ENCODE measurements at places on chromosomes 16 and 17. TPM values are rescaled to one million over a fixed set of nuclear protein-coding genes. Genes with fewer than 3 reads are reported as not detected.

Gene LAT
- 6.2 TPM for total RNA-seq

Gene SPATA22
- 0.50 TPM for total RNA-seq

Gene ATP2A1
- not detected for total RNA-seq

Gene HOXB4
- 8.3 TPM for total RNA-seq

Gene SEPTIN1
- total RNA-seq = 0.86 TPM

Gene KRT10
- total RNA-seq = 15.7 TPM

Gene STH
- total RNA-seq = not detected

Gene FNDC8
- total RNA-seq = not detected

Gene SPATA2L
- 25.9 TPM for total RNA-seq

Gene PERCC1
- total RNA-seq = not detected

Gene ACSM2A
- total RNA-seq = not detected

DNA sequence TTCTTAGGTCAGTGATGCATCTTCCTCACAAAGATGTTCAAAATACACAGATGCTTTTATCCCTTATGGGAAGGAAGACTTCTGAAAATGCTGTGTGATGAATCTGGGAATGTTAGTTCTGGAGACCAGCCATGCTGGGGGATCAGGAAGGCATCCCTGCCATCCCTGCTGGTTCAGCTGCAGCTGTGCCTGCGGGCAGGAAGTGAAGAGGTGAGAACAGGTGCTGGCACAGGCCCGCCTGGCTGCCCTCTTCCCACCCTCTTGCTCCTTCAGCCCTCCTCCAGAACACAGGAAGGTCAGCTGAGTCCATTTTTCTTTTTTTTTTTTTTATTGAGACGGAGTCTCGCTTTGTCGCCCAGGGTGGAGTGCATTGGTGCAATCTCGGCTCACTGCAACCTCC, 15.2 kb downstream of the RAB11FIP3 start:
- no peak for DNase-seq

DNA sequence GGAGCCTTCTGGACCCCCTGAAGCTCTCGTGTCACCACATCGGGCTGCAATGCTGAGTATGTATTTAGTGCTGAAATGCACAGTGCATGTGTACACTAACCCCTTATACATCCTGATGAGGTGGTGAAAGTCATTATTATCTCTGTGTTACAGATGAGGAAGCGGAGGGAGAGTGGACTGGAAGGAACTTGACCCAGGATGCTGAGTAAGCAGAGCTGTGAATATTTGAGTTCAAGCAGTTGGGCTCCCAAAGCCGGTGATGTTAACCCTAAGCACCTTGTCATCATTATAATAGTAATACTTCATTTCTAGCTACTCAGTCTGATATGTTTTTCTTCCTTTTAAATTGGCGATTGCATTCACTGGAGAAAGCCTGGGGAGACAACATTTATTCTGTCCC, 25.9 kb upstream of the NKD1 start:
- DNase-seq = peak; percentile 14

DNA sequence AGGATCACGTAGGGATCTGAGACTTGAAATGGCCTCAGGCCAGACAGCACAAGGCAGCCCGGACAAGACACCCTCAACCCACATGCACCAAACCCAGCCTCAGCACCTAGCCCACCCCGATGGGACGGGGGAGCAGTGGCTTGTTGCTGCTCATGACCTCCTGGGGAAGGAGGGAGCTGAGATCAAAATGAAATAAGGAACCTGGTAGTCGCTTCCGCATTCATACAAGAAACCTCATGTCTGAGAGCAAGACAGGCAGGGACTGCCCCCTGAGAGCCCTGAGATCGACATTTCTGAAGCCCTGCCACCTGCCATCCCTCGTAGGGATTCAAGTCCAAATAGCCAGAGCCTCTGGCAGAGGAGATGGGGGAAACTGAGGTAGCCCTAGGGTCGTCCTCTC, 5.7 kb upstream of the CEP131 start:
- no peak for DNase-seq

GRCh38 chr17:83179374-83179773, 100.0 kb downstream of the METRNL start:
- peak; percentile 84 for DNase-seq

DNA sequence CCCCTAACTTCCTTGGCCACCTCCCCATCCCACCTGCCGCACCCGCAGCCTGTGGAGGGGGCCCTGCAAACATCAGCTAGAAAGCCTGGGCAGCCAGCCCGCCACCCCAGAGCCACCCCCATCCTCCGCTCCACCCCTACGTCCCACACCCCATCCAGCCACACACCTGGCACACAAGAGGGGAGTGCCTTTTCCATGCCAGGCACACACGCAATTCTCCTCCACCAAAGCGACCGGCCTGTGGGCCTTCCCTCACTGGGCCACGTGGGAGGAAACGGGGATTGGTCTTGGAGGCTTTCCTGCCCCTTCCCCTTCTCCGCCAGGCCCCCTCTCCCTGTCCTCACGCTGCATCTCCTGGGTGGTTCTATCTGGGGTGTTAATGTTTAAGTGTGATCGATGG, 48.7 kb upstream of the TNRC6C start:
- DNase-seq = no peak

- DNase-seq = no peak
Observed at GRCh38 chr17:4789701-4789950, 862 bp downstream of the GLTPD2 start.

DNA sequence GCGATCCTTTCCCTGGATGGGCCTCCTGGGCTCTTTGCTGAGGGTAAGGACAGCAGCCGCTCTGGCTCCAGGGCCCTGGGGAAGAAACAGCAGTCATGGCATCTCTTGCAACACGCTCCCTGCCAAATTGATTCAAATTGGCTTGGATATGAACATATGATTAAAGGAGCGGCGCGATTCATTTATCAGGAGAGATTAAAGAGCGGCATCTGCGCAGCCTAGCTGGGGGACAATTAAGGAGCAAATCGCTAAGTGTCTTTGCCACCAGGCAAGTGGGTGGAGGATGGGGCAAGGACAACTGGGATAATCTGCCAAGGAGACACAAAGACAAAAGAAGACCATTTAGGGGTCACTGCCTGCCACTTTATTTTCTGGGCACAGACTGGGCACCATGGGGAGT, 27.8 kb downstream of the PIPOX start:
- DNase-seq = no peak

DNA sequence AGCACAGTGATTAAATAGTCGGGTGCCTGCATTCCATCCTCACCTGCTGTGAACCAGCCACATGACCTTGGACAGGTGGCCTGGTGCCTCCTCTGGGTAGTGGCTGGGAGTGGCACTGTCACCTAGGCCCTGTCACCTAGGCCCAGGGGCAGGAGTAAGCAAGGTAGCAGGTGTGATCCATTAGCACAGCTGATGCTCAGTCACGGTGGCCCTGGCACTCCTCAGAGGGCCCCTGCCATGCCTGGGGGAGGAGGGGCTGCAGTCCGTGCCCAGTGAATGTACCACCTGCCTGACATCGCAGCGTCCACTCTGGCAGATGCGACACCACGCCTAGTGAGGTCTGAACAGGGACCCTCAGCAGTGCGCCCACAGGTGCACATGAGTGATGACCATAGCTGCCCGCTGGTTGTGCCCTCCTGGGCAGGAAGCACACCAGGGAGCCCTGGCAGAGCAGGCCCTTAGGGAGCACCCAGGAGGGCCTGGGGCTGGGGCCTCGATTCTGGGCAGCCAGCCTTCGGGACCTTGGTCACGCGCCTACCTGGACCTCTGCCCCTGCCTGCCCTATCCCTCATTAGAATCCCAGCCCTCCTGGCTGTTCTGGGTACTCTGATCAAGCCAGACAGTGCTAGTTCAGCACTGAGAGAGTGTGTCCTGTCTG, 33.1 kb upstream of the CRISPLD2 start:
- DNase-seq = no peak

DNA sequence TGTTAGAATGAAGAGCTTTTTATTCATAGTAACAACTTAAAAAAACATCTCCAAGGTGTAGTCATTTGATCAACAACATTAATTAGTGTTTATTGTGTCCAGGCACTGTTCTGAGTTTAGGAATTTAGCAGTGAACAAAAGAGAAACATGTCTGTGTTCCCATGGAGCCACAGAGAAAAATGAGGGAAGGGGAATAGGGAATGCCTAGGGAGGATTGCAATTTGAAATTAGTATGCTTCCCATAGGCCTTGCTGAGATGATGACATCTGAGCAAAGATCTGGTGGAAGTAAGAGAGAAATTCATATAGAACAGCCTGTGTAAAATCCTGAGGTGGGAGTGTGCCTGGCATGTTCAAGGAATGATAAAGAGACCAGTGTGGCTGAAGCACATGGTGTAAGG, 318.0 kb downstream of the BCAS3 start:
- no peak for DNase-seq

GRCh38 chr17:1460233-1460632, 4.2 kb upstream of the CRK start:
- DNase-seq = no peak

GRCh38 chr16:945271-946047, 25.3 kb downstream of the LMF1 start:
- DNase-seq = no peak

DNA sequence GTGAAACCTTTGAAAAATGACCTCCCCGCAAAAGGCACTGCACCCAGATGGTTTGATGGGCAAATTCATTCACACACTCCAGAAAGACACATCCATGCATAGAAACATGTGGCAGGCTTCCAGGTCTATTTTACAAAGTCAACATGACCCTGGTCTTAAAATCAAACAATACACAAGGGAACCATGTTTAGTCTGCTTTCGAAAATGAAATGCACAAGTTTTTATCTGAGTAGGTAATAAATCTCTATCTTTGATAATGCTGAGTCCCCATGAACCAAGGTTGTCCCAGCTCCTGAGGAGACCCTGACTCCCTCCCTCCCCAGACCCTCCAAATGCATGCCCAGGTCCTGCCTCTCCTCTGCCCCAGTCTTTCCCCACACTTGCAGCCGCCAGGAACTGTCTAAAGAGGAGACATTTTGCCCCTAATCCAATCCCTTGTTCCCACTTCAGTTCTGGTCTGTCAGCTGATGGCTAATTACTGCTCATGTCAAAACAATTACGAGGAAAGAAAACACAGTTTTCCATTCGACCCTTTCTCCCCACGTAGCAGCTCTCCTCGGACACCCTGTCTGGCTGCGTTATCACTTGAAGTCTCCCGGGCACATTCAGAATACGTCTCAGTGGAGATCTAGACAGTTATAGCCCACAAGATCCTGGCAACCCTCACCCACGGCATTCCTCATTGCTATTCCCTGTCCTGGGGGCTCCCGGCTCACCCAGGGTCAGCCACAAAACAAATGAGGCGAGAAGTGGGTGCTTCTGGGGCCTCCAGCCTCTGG, 68.8 kb upstream of the RCVRN start:
- no peak for DNase-seq

- no peak for DNase-seq
Observed at GRCh38 chr16:87463722-87464690, 28.8 kb downstream of the ZCCHC14 start.

- DNase-seq = no peak
Observed at GRCh38 chr17:1484676-1485422, 7.6 kb downstream of the MYO1C start.

- DNase-seq = no peak
Observed at GRCh38 chr16:62041401-62041800, 5.2 kb upstream of the CDH8 start.

DNA sequence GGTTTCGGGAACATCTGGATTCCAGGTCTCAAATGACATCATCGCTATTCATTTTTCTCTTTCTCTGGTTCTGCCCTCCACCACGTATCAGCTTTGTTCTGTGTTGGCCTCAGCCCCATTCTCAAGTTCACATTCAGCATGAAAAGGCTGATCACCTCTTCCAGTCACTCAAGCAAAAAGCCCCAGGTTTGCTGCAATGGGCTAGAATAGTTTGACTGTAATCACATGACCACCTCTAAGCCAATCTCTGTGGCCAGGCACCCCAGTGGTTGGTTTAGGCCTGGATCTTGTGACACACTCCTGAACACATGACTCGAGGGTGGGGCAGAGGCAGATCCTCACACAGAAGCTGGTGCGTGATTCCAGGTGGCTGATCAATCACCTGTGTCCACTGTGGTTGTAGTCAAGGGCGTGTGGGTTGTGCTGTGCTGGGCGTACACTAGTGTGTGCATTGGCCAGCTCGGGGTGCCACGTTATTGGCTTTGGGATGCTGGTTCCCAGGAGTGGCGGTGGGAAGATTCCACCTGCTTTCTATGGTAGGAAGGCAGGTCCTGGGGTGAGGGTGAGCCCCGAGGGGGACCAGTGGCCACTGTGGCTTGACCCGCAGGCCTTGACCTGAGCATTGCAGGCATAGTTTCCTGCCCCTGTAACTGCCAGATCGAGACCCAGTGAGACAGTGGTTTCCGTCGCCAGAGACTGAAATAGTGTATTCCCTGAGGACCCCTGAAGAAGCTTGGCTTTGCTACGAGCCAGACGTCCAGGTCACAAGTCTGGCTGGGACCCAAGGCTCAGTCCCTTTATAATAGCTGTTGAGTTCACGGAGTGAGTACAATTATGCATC, 12.0 kb downstream of the EEF2K start:
- DNase-seq = no peak

GRCh38 chr17:72432143-72432621, 311.4 kb downstream of the SOX9 start:
- DNase-seq = no peak

GRCh38 chr17:2705263-2705662, 6.3 kb downstream of the CLUH start:
- DNase-seq = no peak

DNA sequence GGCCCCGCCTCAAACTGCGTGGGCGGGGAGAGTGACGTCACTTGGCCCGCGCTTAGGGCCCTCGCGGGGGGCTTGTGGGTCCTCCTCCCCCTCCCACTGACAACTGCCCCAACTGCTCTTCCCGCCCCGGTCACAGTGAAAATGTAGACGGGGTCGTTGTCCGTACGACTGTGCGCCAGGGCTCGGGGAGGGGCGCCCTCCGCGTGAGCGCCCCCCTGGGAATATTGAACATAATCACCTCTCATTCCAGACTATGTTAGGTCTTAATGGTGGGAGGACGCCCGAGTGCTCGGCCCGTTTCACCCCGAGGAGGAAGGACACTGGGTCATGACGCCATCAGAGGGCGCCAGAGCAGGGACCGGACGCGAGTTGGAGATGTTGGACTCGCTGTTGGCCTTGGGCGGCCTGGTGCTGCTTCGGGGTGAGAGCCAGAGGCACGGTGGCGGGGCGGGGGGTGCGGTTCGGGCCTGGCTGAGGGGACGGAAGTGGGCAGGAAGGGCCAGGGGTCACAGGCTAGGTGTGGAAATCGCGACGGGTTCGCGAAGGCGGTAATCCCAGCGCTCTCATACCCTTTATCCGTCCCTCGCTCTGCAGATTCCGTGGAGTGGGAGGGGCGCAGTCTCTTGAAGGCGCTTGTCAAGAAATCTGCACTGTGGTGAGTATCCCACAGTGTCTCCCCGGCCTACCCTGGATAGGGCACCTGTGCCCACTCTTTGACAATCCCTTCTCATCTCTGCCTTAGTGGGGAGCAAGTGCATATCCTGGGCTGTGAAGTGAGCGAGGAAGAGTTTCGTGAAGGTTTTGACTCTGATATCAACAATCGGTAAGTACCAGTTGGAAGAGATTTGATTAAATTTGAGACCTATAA, at the start of gene ELP5:
ELP5 (plus strand) TSS at position 40 of the 868 bp plus-strand sequence; CDS start at position 376, 336 bp downstream.
- DNase-seq = peak; percentile 98

- DNase-seq = no peak
Observed at GRCh38 chr17:54085020-54085419, 262.3 kb downstream of the KIF2B start.

All from esophagus muscularis mucosa (tissue), 4 donors.